ENCODE measurements at places on chromosomes 16 and 17. TPM values are rescaled to one million over a fixed set of nuclear protein-coding genes. Genes with fewer than 3 reads are reported as not detected.

GRCh38 chr17:56176091-56176490 lies 22.8 kb downstream of the ANKFN1 start:
- no peak for DNase-seq

DNA sequence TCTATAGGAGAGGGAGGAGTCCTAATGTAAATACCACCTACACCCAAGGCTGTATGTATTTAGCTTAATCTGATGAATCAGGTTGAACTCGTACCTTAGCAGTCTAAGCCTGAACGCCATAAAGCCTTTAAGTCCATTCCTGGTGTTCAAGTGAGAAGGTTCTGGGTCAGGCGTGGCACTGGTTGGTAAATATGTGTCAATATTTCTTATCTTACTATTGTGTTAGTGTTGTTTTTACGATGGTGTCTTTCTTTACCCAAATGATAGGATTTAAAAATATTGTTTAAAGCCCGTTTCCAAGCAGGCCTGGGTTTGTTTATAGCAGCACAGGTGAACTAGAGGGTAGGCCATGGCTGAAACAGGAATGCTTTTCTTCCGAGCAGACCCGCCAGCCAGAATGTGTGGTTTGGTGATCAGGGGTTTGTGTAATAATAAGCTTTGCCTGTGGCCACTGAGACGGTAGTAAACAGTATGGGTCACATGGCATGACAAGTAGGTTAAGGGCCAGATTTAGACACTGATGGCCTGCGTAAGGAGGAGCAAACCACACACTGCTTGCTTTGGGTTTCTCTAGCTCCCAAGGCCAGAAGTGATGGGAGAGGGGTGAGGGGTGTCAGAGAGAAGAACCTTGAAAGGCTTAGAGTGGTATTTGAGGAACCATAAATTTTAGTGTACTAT lies 3.3 kb downstream of the TMEM94 start:
- no peak for DNase-seq

DNA sequence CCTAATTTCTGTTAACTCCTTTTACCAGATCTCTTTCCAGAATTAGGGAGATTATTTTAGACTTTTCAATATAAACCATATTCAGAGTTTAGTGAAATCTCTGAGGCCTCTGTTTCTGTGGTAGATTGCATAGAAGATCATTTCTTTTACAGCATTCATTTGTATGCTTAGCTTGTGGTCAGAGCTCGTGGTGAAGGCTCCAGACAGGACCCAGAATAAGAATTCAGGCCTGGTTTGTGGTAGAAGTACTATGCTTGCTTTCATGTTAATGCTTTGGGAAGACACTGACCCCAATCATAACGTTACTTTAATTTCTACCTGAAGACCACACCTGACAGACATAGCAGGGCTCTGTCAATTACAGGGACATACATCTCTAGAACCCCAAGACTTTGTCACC lies 258.1 kb downstream of the FTO start:
- no peak for DNase-seq

The PIMREG gene
- 16.7 TPM for total RNA-seq

The SPG7 gene
- total RNA-seq, result 67.9 TPM

DNA sequence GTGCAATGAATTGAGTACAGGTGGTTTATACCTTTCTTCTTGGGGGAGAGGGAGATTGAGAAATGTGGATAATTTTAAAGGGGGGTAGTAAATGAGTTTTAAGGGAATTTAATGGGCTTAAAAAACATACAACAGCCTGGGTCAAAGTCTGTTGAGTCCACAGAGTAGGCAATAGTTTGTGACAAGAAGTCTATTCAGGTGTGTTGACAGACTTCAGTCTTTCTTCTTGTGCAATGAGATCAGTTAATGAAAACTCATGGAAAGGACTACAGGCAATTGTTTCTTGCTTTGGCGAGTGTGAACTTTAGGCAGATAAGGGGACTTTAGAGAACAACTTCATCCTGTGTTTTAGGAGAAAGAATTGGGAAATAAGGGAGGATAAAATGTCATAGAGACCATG lies 507.8 kb upstream of the CA10 start:
- no peak for DNase-seq

DNA sequence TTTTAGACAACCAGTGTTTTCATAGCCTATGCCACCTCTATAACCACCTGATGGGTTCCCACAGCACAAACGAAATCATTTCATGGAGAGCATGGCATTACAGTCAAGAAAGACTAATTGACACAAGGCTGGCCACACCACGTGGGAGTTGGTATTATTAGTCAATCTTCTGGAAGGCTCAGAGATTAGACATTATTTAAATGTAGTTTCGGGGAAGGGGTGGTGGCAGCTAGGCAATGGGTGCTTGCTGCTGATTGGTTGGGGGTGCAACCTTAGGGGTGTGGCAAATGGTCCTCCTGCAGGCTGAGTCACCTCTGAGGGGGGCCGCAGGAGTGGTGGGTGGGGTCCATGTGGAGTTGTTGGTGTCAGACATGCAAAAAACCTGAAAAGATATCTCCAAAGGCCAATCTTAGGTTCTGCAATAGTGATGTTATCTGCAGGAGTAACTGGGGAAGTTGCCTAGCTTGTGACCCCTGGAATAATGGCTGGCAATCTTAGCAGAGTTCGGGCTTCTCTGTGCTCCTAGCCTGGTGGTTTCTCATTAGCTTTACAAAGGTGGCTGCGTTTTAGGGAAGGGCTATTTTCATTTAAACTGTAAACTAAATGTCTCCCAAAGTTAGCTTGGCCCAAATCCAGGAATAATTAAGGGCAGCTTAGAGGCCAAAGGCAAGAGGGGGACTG lies 4.6 kb downstream of the TEN1 start:
- no peak for DNase-seq

GRCh38 chr17:80861892-80862291 lies 129.7 kb upstream of the CHMP6 start:
- DNase-seq, result peak; percentile 76

DNA sequence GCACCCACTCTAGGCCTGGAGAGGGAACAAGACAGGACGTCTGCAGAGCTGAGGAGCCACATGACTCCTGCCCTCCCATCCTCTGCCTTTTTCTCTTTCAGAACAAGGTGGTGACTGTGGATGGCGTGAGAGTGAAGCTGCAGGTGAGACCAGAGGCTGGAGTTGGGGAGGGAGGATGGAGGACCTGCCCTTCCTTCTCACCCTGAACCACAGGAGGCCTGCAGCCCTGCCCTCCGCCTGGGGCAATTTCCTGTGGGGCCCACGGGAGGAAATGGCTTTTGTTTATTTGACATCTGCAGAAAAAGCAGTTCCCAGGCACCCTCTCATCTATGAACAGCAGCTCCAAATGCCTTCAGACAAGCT lies 5.1 kb downstream of the RAB37 start:
- DNase-seq, result peak; percentile 79

DNA sequence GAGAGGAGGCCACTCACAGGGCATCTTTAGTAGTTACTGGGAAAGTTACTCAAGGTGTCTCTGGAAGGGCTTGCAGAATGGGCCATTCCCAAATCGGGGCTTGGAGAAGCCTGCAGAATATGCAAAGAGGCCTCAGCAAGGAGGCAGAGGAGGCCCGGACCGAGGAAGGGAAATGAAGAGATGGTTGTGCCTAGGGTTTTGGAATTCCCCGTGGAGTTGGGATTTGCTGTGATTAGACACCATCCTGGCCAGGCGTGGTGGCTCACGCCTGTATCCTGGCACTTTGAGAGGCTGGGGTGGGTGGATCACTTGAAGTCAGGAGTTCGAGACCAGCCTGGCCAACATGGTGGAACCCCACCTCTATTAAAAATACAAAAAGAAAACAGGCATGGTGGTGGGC lies 193.0 kb downstream of the IRF8 start:
- DNase-seq, result no peak

The KCNJ12 gene
- total RNA-seq, result not detected

DNA sequence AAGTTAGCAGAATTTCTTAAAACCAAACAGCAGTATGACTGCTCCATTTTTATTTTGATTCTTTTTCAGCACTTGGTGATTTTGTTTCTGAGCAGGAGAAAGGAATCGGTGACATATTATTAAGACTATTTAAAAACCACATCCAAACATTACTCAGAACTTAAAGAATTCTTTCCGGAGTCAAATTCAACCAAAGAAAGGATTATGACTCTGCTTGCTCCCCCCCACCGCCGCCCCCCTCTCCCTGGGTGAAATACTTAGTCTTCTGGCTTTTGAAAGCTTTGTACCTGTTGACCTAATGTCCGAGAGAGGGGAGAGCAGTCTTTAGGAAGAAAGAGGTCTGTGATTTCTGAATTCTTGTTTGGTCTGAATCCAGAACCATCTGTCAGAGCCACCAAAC lies 17.9 kb upstream of the COL1A1 start:
- DNase-seq, result no peak

GRCh38 chr17:8162997-8163977 lies 539 bp upstream of the VAMP2 start:
- peak; percentile 46 for DNase-seq

The TBC1D3E gene
- not detected for total RNA-seq

- no peak for DNase-seq
These were observed 10.1 kb downstream of the CYB5D1 start for GRCh38 chr17:7867881-7868329.

DNA sequence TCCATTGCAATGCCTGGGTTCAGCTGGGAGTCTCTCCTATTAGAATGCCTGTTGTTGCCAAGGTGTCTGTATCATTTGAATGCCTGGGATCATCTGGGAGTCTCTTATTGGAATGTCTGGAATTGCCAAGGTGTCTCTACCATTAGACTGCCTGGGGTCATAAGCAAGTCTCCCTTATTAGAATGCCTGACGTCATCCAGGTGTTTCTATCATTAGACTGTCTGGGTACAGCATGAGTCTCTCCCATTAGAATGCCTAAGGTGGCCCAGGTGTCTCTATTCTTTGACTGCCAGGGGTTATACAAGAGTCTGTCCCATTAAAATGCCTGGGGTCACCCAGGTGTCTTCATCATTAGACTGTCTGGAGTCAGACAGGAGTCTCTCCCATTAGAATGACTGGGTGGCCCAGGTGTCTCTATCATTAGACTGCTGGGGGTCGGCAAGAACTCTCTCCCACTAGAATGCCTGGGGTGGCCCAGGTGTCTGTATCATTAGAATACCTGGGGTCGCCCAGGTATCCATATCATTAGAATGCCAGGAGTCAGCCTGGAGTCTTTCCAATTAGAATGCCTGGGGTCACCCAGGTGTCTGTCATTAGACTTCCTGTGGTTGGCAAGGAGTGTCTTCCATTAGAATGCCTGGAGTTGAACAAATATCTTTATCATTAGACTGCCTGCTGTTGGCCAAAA lies 2274.0 kb downstream of the TP53TG3F start:
- DNase-seq, result no peak

- DNase-seq, result no peak
These were observed 2.5 kb upstream of the STARD3 start for GRCh38 chr17:39634384-39634871.

- no peak for DNase-seq
These were observed 25.6 kb upstream of the CPPED1 start for GRCh38 chr16:12829096-12829888.

DNA sequence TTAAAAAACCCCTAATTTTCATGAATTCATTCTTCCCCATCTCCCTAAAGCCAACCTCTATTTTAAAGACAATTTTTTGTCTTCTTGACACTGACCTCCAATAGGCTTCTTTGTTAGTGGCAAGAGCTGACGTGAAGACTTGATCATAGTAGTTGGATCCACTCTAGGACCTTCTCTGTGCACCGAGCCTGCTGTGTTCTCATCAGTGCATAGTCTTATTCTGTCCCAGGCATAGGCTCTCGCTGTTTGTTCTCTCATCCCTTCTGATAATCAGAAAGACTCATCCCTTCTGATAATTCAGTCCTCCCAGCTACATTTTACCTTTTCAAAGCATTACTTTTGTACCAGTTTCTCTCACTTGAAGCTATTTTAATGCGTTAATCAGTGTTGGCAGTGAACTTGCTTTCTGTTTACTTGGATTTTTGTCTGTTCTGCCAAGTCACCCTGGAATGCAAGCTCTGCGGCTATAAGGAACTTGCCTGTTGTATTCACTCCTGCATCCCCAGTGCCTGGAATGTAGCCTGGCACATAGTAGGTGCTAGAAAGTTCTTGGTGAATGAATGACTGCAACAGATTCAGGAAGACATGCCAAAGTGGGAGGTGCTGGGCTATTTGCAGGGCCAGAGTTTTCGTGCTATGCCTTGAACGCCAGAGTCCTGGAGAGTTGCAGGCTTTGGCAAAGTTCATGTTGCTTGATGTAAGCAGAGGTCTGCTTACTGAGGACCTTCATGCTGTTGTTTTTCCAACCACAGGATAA lies 147.6 kb upstream of the MPHOSPH6 start:
- DNase-seq, result no peak

GRCh38 chr17:14940108-14940937 lies 324.8 kb downstream of the PMP22 start:
- no peak for DNase-seq

DNA sequence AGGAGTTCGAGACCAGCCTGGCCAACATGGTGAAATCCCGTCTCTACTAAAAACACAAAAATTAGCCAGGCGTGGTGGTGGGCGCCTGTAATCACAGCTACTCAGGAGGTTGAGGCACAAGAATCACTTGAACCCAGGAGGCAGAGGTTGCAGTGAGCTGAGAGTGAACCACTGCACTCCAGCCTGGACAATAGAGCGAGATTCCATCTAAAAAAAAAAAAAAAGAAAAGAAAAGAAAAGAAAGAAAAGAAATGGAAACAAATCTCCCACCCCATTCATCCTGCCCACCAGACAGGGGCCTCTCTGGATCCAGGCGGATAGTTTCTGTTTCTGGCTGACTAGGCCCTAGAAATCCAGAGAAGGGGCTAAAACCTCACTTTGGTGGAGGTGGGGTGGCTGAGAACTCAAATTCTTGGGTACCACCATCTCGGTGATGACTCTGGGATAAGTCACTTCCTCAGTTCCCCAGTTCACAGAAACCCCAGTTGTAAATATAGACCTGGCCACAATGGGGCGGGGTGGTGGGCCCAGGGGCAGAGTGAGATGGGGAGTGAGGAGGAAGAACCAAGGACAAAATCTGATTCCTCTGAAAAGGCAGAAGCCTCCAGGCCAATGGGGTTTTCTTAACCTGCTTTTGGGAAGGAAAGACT lies 22.2 kb downstream of the SOCS1 start:
- DNase-seq, result peak; percentile 92

DNA sequence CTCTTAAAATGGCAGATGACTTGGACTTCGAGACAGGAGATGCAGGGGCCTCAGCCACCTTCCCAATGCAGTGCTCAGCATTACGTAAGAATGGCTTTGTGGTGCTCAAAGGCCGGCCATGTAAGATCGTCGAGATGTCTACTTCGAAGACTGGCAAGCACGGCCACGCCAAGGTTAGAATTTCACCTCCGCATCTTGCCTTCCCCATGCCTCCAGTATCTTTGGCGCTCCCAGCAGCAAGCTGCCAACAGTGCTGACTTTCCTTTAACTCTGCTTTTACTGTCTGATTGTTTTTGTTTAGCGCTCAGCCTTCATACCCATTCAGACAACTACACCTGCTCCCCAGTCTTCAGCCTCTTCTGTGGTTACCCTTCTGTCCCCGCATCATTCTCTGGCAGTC lies 2.2 kb downstream of the EIF5A start:
- no peak for DNase-seq

DNA sequence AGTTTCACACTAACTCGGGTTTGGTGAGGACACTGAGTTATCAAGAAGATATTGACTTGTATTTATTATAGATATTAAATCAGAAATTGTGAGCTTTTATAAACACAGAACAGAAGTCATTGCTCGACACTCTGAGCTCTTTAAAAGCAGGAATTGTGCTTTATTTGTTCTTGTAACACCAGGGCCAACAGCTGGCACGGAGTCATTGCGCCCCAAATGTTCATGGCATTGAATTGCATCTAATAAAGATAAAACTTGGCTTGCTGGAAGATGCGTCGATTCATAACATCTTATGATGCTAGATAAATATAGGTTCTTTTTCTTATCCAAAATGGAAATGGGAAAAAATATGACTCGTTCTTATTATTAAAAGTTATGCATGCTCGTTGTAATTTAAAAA lies 11.8 kb upstream of the MLYCD start:
- no peak for DNase-seq

All from activated CD4-positive, alpha-beta memory T cell treated with anti-CD3 and anti-CD28 coated beads for 36 hours (primary cell).